ENCODE measurements at places on chromosomes 1 and 21.

DNA sequence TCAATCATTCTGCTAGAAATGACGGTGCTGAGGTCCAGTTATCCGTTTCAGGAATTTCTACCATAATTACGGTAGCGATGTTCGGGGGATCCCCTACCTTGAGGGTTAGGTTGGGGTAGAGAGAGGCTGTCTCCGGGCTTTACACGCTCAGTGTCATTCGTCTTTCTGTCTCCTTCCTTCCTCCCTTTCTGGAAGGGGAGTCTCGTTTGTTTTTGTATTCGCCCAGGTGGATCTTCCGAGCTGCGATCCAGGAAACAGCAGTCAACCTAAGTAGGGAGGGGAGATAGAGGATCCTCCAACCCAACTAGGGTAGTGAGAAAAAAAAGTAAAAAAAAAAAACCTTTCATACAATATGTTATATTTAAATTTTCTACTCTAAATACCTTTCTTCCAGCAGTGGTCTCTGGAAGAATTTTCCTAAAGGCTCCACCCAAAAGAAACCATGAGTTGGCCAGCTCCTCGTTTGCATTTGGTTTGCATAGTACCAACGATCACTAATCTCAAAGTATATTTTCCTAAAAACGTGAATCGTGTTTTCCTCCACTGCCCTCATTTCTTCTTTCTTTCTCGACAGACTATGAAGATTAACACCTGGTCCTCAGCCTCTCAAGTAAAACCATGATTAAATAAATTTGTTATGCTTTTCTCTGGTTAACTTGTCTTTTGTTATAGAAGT lies 611 bp upstream of the PIK3C2B start:
- DNase-seq, result no peak

DNA sequence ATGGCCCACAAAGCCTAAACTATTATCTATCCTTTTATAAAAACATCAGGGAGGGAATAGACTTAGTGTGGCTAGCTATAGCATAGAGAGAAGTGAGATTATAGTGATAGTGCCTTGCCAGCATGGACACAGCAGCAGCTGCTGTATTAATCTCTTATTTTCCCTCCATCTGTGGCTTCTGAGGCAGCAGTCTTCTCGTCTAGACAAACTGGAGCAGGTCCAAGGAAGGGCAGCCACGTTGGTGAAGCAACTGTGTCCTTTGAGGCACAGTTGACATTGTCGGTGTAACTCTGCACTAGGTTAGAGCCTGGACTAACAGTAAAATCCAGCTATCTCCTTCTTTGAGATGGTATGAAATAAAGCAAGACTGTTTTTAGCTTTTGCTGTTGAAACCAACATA lies 131.3 kb downstream of the CACHD1 start:
- DNase-seq, result no peak

GRCh38 chr1:211606332-211606913 lies 27.5 kb upstream of the SLC30A1 start:
- no peak for DNase-seq

DNA sequence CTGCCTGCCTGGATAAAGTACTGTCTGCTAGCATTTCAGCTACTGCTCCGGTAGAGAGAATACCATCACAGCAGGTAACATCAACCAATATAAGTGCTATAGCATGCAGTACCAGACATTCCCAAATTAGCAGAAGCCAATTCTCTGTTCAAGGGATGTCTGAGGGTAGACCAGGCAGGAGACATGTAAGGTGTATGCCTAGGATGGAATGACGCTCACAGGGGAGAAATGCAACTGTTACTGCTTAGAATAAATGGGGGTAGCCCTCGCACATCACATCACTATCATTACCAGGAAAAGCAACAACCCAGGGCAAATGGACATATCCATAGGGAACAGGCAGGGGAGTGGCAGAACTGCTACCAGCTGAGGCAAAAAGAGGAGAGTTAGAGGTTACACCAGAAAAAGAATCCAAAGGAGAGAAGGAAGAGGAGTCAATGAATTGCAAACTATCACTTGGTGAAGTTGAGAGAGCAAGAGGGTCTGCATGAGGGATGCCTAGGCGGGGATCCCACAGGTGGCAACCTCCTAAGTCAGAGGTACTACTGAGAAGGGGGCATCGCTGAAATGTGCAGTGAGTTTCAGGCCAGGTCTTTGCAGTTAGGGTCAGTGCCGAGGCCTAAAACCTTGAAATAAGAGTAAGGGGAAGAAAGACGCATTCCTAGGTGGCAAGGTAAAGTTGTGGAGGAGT lies 1.1 kb downstream of the UBE2Q1 start:
- no peak for DNase-seq

DNA sequence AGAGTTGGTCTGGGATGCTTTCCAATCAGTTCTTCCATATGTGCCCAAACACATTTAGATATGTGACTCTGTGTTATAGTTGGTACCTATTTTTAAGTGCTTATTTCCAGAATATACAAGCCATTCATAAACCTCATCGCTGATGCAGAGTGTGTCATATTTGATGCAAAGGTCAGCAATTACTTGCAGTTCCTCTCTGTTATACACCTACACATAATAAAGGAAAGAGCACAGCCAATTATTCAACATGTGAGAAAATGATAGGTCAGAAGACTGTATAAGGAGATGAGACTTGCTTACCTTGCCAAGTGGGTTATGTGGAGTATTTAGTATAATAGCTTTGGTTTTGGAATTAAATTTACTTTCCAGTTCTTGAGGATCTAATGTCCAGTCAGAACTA lies 31.3 kb downstream of the KYAT3 start:
- no peak for DNase-seq

- peak; percentile 96 for DNase-seq
Observed at GRCh38 chr1:162166917-162167615, 97.6 kb downstream of the NOS1AP start.

- no peak for DNase-seq
Observed at GRCh38 chr1:178126741-178127185, 32.9 kb downstream of the RASAL2 start.

- no peak for DNase-seq
Observed at GRCh38 chr1:40758004-40758403, 25.6 kb upstream of the KCNQ4 start.

GRCh38 chr21:42021371-42022090 lies 11.4 kb upstream of the ZBTB21 start:
- peak; percentile 54 for DNase-seq

DNA sequence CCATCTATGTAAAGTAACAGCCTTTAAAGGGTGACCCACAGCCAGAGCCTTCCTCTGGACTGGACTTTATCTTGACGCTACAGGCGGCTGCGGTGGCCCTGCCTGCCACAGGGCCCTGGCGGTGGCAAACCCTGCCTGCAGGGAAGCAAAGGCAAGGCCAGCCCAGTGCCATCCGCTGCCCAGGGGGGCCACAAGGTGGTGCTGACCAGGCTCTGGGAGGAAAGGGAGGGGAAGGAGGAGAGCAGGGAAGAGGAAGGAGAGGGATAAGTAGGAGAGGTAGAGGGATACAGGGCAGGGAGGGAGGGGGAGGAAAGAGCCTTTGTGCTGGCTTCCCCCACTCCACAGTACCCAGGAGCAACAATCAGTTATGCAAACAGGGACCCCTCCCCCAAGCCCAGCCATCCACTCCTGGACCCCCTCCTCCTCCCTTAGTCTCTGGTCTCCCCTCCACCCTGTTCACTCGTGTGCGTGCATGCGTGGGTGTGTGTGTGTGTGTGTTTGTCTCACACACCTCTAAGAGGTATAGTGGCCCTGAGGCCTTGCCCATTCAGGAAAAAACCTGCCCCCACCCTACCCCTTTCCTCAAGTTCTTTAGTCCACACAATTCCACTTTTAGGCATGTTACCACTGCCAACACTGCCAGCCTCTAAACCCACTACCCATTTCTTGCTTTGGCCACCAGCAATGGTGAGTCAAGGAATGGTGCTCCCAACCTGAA lies 30.3 kb downstream of the SSBP3 start:
- DNase-seq, result no peak

DNA sequence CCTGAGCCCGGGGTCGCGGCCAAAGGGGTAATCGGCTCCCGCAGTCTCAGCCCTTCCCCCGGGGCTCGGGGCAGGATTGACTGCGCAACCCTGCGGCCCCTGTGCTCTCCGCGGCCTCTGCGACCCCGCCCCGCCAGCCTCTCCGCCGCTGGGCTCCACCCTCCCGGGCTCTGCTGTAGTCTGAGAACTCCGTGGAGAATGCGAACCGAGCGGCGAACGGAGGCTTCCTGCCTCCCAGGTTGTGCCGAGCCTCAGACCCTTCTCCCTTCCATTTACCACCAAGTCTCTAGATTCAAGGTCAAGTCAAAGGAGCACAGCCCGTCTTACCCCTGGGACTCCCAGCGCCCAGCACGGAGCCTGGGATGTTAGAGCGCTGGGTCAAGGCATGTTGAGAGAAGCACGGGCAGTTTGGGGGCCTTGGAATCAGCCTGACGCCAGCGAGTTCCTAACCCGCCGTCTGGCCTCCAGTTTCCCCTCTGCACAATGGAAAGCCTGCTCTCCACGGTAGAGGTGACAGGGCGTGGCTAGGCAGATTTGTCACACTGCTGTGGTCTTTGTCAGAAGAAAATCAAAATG lies 3.0 kb downstream of the ATP2B4 start:
- peak; percentile 54 for DNase-seq

- DNase-seq, result no peak
Observed at GRCh38 chr1:56188855-56189254, 390.5 kb downstream of the PLPP3 start.

DNA sequence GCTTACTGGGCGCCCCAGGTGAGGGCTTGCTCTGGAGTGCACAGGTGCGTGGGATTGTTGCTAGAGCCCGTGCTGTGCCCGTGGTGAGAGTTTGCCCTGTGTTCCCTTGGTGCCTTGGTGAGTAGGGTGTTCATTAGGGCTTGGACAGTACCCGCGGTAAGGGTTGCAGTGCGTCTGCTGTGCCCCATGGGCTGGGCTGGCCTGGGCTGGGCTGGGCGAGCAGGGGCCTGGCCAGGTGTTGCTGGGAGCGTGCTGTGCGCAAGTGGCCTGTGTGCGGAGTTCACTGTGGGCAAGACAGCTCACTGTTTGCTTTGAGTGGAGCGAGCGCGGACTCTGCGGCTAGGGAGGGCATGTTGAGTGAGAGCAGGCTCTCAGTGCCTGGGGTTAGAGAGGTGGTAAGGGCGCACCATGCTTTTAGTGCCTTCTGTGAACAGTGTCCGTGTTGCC lies 725 bp downstream of the CR1L start:
- no peak for DNase-seq

- no peak for DNase-seq
Observed at GRCh38 chr1:47816325-47817071, 180.7 kb downstream of the TRABD2B start.

- DNase-seq, result no peak
Observed at GRCh38 chr1:160127381-160127780, 11.8 kb downstream of the ATP1A2 start.

GRCh38 chr1:57729181-57729580 lies 305.3 kb upstream of the DAB1 start:
- DNase-seq, result no peak

- no peak for DNase-seq
Observed at GRCh38 chr1:151720974-151721787, at the start of gene RIIAD1. TSS of gene RIIAD1 (plus strand) at chr1:151721522. CDS start at chr1:151721537, 15 bp downstream.

DNA sequence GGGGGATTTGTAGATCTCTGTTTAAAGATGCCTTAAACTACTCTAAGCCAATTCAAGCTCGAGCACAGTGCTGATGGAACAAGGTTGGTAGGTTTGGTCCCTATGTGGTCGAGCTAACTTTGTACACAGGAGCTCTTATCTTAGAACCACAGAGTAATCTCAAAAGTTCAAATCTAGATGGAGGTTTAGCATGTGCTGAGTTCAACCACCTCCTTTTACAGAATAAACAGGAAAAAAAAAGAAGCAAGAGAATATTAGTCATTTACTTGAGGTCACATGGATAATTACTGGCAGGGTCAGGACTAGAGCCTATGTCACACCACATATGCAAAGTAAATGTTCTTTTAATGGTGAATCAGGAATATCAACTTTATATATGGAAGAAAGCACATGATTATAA lies 86.2 kb downstream of the DTL start:
- DNase-seq, result no peak

DNA sequence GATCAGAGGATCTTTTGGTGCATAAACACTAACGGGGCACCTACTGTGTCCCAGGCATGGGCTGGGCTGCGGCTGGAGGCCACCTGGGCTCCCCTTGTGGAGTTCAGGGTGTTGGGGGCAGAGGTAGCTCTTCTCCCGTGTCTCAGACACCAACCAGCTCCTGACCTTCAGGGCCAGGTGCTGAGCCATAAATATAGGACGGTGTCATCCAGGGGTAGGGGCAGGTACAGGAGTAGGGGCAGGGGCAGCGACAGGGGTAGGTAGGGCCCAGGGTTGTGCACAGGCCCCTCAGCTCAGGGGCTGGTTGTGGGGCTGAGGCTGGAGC lies 18.0 kb upstream of the LRRC3 start:
- DNase-seq, result no peak

GRCh38 chr1:202172015-202172355 lies 11.6 kb upstream of the PTPN7 start:
- DNase-seq, result no peak

DNA sequence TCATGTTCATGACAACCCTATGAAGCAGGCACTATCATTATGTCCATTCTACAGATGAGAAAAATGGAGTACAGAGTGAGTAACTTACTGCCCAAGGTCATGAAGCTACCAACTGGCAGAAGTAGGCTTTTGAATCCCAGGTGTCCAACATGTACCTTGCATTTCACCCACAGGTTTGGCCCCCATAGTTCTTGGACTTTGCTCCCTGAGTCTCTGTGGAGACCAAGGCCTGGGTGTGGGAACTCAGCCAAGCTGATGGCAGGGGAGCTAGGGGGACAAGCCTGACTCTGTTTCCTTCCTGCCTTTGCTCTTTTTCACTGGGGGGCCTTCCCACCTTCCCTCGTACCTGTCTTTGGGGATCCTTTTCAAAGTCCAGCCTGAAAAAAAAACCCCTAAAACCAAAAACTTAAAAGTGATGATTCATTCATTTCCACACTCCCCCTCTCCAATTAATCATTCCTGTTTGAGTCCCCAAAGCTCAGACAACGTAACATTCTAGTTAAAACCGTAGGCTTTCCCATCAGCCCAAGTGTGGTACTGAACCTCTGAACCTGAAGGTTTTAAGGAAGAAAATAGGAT lies 8.5 kb upstream of the TTC22 start:
- DNase-seq, result no peak

GRCh38 chr21:14858311-14858710 lies 206.5 kb downstream of the NRIP1 start:
- no peak for DNase-seq

DNA sequence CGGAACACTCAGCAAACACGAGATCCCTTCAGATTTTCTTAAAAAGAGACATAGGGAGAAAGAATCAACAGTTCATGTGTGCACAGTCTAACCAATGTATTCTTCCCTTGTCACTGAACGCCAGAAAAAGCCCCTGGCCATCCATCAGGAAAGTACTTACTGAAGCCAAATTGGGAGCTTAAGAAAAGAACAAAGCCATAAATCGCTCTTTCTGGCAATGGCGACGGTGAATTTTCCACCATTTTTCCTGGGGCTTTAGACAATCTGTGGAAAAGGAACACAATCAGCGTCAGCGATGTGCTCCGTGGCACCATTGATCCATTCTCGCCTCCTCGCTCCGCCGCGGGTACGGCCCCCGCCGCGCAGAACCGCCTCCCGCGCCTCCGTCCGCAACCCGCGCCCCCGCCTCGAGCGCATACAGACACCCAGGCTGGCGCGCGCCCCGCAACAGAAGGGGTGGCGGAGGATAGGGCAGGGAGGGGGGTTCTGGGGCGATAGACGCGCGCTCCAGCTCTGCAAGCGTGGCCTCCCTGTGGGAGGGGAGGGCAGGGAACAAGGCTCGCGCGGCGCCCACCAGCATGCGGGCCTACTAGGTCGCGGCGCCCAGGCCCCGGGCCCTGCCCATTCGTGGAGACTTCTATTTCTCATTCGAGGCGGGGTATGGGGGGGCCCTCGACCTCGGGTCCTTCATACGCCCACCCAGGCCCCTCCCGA lies 440 bp downstream of the PIGP start:
- no peak for DNase-seq

Measured in NCI-H187 treated with DMSO at 0.1 percent for 48 hours (cell line).